ENCODE measurements at places on chromosomes 2 and 18. TPM values are rescaled to one million over a fixed set of nuclear protein-coding genes. Genes with fewer than 3 reads are reported as not detected.

Gene MOB4
- total RNA-seq = 24.0 TPM

DNA sequence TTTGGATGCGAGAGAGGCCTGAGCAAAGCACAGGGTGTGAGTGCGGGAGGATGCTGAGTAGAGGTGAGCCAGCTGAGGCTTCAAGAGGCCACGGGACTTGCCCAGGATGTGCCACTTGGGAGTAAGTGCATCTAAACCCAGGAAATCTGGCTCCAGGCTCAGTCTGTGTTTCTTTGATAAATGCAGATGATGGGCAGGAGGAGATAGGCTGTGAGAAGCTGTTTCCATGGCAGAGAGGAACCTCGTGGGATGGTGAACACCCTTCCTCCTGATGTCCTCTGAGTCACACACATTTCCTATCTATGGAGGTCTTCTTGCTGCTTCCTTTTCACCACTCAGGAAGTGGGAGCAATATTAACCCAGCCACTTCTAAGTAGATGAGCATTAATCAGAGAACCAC is 38.4 kb upstream of the CELF4 start:
- no peak overlapping the region for H3K4me3 ChIP-seq
- H3K27me3 ChIP-seq = peaks cover 8% of the 10 kb centered on the region
- no peak for DNase-seq
- no peak overlapping the region for H3K27ac ChIP-seq
- no peaks in the 10 kb centered on the region for H3K4me1 ChIP-seq
- no peaks in the 10 kb centered on the region for H3K36me3 ChIP-seq

DNA sequence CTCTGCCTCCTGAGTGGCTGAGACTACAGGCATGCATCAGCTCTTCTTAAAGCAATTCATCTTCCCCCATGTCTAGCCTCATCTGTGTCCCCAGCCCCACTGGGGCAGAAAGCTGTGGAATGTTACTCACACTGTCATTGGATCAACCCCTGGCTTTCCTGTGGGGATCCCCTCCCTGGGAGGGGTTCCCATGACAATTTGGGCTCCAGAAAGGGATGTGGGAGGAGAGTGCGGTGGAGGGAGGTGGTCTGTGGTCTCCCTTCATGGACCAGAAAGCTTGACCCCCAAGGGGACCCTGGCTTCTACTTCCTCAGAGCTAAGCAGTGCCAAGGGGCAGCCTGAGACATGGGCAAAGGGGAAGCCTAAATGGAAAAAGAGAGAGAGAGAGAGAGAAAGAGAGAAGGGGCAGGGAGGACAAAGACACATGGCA is 1.3 kb downstream of the NGEF start:
- H3K4me1 ChIP-seq = peaks cover 6% of the 10 kb centered on the region
- no peaks in the 10 kb centered on the region for H3K36me3 ChIP-seq
- no peak for DNase-seq
- H3K4me3 ChIP-seq = no peak overlapping the region
- no peaks in the 10 kb centered on the region for H3K27me3 ChIP-seq
- H3K27ac ChIP-seq = no peak overlapping the region

DNA sequence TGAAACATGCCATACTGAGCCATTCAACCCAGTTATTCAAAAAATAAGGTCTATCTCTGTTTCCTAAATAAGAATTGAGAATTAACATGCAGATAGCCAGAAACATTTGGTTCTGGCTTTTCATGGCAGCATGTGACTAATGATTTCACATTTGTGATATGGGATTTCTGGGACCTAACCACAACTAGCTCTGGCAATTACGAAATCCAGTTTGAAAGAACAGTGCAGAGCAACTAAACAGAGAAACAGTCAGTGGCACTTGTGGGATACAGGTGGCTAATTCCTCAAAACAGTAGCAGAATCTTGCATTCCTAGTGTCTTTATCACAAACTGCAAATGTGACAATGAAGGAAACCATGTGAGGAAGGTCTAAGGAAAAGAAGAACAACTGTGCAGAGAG is 637.8 kb upstream of the CHAC2 start:
- H3K27ac ChIP-seq = no peak overlapping the region
- H3K4me1 ChIP-seq = no peaks in the 10 kb centered on the region
- H3K27me3 ChIP-seq = no peaks in the 10 kb centered on the region
- H3K4me3 ChIP-seq = no peak overlapping the region
- no peaks in the 10 kb centered on the region for H3K36me3 ChIP-seq

Gene CXCR4
- total RNA-seq = 366 TPM

- no peak overlapping the region for H3K27ac ChIP-seq
- peaks cover 16% of the 10 kb centered on the region for H3K4me1 ChIP-seq
- no peak overlapping the region for H3K4me3 ChIP-seq
- H3K27me3 ChIP-seq = no peaks in the 10 kb centered on the region
- H3K36me3 ChIP-seq = peaks cover 27% of the 10 kb centered on the region
Observed at GRCh38 chr2:181231886-181232621, 225.1 kb upstream of the ITGA4 start.

Measured in naive thymus-derived CD8-positive, alpha-beta T cell (primary cell).